ENCODE measurements at places on chromosomes 6 and 20.
A peak's percentile ranks its signal among the peaks of the same experiment; 100 is the strongest.

DNA sequence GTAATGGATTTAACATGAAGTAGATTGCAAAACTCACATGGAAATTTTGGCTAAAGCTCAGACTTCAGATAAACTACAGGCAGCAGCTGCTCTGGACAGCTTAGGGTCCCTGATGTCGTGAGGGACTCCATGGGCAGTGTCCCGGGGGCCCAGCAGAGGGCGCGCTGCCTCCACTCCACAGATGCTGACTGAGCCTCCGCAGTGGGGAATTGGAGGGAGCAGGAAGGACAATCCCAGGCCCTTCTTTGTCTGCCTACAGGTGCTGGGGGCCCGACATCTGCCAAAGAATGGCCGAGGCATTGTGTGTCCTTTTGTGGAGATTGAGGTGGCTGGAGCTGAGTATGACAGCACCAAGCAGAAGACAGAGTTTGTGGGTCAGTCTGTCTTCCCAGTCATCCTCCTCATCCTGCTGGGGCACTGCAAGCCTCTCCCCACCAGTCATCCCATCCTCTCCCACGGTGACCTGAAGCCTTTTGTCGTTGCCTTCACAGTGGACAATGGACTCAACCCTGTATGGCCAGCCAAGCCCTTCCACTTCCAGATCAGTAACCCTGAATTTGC is 35.9 kb downstream of the PLCG1 start:
- peak; percentile 18 for DNase-seq

DNA sequence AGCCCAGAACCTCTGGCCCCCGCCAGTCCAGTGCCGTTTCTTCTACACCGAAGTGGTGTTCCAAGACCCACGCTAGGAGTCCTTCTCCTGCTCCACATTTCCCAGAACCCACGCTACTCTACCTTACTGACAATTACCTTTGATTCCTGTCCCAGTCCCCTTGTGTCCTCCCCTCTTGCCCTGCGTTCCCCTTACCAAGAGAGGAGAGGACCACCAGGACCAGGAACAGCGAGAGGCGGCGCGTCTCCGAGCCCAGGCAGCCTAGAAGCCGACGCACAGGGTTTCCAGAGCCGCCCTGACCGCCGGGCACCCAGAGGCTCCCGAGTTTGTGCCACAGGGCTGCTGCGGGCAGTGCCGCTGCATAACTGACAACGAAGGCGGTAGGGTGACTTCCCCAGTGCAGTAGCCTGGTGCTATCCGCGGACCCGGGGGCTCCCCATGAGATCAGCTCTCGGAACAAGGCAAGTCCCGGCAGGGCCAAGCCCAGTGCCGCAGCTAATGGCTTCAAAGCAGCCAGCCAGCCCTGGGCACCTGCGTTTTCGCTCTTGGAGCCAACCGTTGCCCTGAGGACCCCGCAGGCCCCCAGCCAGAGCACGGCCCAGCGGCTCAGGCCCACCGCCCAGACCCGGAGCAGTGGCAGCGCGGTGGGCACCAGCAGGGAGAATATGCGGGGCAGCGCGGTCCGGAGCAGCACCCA is 512 bp downstream of the TAP1 start:
- DNase-seq = peak; percentile 46

DNA sequence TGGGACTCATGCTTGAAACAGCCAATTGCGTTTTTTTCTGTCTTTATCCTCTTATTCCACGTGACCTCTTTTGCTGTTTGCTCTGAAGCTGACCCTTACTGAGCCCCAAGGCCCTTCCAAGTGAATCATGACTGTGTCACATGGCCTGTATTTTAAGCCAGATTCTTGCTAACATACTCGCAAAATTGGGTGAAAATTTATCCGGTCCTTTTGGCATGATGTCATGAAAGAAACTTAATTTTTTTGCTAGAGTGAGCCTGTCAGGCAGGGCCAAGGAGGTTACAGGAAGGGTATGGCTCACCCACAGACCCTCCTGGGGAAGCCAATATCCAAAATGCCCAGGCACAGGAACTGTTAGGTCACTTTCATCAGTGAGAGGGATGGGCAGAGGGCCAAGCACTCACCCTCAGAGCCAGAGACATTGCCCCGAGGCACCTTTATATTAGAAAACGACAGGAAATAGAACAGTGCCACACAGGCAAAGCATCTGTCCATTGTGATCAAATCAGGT is 296.7 kb downstream of the CDH26 start:
- peak; percentile 7 for DNase-seq

- no peak for DNase-seq
These were observed 52.5 kb upstream of the COL21A1 start for GRCh38 chr6:56299916-56300315.

DNA sequence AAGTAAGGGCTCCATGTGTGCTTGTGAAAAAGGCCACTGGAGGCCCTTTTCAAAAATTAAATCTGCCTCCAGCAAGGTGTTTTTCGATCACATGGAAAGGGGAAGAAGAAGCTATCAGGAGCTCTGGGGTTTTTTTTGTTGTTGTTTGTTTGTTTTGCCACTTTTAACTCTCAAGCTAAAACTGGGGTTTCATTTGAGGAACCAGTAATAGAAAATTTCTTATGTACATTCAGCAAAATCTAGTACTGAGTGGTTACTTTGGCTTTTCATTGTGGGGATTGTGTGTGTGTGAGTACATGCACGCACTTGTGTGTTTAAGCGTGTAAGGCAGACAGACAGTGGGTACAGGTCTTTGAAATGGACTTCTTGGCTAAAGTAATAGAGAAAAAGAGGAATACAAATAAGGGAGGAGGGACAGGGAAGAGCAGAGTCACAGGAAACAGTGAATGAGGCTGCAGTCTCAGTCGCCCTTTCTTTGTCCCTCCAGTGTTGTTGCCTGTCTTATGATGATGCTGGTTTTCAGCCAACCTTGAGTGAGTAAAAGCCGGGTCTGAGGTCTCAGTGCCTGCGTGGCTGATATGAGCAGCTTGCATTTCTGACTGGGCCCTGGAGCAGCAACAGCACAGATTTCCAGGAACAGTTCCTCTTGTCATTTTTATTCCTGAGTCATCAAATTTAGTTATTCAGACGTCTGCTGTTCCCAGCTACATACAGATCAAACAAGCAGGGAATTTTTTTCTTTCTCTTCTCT is 26.2 kb downstream of the SLC16A10 start:
- no peak for DNase-seq

DNA sequence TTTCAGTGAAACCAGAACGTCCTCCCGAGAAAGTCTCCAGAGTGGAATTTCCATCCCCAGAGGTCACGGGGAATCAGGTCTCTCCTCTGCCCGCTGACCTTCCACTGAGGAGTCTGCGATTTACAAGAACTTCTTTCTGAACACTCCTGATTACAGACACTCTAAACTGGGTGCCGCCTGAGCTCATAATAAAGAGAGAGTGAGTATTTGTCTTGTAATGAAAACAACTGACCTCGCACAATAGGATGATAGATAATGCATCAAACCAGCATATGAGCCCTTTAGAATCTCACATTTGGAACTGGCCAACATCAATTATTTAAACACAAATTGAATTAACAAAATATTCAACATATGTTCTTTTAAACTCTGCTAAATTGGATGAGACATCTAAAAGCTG is 47.5 kb downstream of the DLL1 start:
- no peak for DNase-seq

DNA sequence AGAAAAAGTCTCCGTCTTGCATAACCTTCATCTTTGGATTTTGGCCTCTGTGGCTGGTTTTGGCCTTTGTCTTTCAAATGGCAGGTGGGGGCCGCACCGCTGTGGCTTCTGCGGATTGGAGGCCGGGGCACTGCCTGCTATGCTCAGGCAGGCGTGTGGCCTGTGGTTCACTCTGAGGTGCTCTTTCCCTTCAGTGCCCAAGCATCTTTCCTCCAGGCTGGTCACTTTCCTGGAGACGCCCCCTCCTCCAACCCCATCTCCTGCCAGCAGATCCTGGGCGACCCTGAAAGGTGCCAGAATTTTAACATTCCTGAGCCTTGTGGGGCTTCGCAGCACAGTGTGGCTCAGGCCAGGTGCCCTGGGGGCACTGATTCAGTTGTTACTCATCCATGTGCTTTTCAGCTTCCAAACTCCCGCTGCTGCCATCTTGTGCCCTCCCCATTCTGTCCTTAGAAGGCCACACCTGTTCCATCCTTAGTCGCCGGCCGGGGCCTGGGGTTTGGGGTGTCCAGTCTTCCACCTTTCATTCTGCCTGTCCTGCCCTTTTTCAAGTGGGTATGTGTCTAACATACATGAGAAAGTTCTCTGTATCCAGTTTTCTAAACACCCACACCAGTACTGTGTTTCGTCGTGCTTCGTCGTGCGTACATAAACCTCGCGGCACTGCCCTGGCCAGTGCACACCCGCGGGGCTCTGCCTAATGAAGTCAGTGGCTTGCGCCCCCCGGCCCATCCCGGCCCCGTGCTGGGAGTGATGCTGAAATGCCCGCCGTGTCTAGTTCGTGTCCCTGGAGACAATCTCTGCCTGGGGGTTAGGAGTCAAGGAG is 12.1 kb downstream of the SS18L1 start:
- no peak for DNase-seq

- no peak for DNase-seq
These were observed 28.1 kb downstream of the LMBRD1 start for GRCh38 chr6:69768664-69769063.

- DNase-seq = no peak
These were observed 9.5 kb downstream of the CNKSR3 start for GRCh38 chr6:154500769-154501577.
